ENCODE measurements at places on chromosomes 4 and X.

GRCh38 chr4:140372751-140373327 lies 607 bp upstream of the SCOC start:
- DNase-seq = no peak

GRCh38 chr4:99447079-99447478 lies 11.9 kb upstream of the ADH7 start:
- no peak for DNase-seq

- DNase-seq = no peak
These were observed 93.2 kb downstream of the EFNB1 start for GRCh38 chrX:68922013-68922412.

GRCh38 chr4:138996090-138996489 lies 19.5 kb upstream of the NOCT start:
- no peak for DNase-seq

GRCh38 chrX:27599928-27600327 lies 9.8 kb downstream of the DCAF8L2 start:
- DNase-seq = no peak

DNA sequence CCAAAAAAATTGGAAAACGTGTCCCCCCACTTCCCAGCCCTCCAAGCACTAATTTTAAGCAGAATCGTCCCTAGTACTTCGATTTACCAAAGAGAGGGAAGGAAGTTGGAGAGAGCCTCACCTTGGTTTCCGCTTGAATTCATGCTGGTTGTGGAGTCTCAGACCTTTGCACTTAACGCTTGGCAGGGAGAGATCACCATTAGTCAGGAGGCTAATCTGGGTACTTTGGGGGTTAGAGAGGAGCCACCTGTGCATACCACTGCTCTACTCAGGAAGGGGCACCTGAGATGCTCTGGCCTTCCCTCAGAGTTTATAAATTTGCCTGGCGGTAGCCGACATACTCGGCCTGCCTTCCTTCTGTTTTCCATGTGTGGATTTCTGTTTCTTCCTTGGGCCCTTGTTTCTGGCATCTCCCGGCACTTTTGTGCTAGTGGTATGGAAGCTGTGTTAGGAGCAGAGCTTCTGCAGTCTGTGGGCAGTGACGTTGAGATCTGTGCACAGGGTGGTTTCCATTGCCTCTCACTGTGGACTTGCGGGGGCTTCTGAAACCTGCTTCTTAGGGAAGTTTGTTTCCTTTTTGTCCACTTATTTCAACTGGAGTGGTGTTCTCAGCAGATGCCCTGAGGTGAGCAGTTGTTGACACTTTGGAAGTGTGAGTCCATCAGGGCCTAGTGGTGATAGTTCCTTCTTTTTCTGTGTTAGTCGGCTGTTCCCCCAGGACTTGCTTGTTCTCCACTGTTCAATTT lies 104.2 kb downstream of the TMEM131L start:
- DNase-seq = no peak

DNA sequence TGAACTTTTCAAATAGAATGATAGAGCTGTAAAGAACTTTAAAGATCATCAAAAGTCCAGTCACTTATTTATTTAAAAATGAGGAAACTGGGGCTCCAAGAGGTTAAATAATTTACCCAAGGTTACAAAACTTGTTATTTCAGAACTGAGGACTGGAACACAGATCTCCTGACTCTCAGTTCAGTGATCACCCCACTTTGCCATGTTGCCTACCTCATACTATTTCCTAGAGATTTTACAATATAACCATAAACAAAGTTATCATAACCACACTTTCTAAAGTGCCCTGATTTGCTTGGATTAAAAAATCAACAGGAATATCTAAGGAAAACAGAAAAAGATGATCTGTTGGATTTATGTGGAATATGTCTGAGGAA lies 7.4 kb upstream of the ACSL4 start:
- DNase-seq = no peak

DNA sequence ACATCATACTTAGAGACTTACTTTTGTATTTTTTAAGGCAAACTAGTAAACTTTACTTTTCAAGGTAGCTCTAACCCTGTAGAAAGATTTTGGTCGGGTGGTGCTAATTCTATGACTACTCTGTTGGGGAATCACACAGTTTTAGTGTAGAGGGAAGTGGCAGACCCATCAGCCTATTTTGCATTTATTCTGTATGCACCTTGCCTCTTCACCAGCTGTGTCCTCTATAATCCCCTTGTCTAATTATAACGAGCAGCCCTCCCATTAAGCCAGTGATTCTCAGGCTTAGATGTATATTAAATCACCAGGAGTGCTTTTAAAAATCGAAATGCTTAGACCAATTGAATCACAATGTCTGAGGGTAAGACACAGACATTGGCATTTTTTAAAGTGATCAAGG lies 78.1 kb downstream of the GALNT7 start:
- no peak for DNase-seq

DNA sequence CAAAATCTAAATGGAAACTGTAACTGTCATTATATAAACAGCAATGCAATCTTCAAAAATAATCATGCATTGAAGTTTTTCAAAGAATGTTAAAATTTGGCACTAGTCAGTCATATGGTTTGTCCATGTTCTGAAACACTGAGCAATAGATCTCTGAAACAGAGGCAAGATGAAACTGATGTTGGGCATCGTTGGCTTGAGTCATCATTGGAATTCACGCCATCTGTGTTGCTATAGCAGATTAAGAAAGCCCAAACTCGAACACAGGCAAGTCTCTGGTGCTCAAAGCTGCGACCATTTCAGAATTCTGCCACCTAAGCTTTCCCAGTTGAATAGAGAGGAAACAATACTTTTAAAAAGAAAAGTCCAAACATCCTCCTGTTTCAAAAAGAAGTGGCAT lies 114.1 kb upstream of the PPARGC1A start:
- no peak for DNase-seq
